ENCODE measurements at places on chromosomes 2 and 18.

DNA sequence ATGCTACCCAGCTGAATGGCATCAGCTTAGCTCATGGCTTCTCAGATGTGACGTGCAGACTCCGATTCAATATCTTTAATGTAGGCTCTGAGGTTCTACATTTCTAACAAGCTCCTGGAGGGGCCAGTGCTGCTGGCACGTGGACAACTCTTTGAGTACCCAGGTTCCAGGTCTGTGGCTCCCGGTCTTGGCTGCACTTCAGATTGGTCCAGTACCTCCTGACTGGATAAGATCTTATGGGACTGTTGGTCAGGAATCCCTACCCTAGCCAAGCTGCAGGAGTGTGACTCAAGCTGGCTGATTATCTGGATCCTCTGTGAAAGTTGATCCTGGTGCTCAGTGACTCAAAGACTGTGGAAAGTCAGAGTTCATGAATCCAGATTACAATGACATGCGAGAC lies 222.1 kb downstream of the ANKRD30B start:
- no peak for DNase-seq

GRCh38 chr2:9004338-9005204 lies 1.1 kb upstream of the MBOAT2 start:
- DNase-seq, result no peak

GRCh38 chr2:148812306-148812705 lies 62.7 kb upstream of the KIF5C start:
- no peak for DNase-seq

GRCh38 chr2:41294331-41294730 lies 753.5 kb upstream of the PKDCC start:
- DNase-seq, result no peak

- DNase-seq, result no peak
These were observed 163.2 kb upstream of the KLF7 start for GRCh38 chr2:207328944-207329386.

DNA sequence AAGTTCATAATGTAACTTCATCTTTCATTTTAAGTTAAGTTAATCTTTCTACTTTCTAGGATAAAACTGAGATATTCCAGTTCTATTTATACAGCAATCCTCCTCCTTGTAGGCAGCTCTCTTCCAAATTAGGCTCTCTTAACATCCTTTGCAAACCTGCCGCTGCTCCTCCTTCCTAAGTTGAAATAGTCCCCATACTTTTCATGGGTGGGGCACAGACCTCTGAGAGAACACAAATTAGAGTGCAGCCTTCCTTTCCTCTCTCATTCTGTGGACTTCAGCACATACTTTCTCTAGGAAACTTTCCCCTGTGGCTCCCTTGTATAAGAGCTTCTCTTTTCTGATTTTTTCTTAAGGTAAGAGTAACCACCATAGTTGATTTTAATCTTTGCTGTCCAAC lies 28.3 kb downstream of the TWSG1 start:
- DNase-seq, result no peak

- no peak for DNase-seq
These were observed 315.4 kb downstream of the CDH7 start for GRCh38 chr18:66066191-66066590.

- peak; percentile 14 for DNase-seq
These were observed 18.0 kb upstream of the FAP start for GRCh38 chr2:162261032-162261945.

DNA sequence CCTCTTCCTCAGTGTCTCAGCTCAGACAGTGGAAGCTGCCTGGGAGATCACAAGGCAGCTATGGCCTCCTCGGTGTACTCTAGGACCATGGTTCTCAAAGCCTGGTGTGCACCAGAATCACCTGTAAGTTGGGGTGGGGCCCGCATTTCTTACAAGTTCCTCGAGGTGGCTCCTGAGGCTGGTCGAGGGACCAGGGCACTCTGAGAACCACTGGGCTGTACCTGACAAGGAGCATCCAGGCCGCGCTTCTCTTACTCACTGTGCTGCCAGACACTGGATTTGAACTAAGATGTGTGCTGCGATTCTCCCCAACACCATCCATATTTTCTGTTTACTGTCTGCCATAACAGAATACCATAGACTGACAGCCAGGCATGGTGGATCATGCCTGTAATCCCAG lies 59.5 kb downstream of the DIPK1C start:
- no peak for DNase-seq

DNA sequence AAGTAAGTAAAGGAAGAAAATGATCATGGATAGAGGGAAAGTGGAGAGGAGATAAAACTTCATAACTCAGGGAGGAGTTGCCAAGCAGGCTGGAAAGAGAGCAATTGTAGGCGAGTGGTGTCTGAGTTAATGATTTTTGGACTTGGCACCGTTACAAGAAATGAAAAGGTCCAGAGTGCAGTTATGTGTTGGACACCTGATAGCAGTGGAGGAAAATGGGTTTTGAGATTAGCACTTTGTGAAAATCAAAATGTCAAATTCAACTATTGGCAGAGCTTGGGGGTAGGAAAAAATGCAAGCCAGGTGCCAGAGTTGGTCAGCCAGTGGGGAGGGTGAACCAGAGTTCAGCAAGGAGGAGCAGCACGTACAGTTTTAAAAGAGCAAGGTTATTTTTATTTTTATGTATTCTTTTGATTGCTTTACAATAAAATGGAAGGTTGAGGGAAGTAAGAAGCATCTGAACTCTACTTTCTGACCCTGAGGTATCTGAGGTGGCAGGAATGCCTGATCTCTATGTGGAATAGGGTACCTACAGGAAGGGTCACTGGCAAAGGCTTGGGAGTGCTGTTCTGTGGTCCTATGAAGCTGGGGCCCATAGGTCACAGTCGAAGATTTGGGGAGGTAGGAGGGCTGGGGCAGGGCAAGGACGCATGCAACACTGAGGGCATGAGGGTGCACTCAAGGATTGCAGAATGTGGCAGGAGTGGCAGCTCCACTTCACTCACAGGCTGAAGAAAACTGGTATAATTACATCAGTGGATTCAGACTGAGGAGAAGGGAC lies 127.5 kb downstream of the CD8B2 start:
- no peak for DNase-seq

DNA sequence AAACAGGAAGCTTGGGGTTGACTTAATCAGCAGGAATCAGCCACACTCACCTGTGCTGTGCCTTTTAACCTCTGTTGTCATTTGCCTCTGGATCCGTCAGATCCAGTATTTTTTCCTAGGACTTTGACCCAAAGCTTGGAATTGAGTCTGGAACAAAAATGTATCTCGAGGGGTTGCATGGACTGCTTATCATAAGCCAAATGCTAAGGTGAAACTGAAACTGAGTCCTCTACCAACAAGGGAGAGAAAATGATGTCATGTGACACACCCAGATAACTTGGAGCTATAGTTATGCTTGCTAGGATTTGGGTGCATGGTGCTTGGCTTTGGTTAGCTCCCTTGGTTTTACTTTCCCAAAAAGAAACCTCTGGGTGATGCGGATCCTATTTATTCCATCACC lies 2158.6 kb upstream of the PIK3C3 start:
- DNase-seq, result no peak

GRCh38 chr2:233912691-233913423 lies 4.3 kb upstream of the TRPM8 start:
- DNase-seq, result no peak

DNA sequence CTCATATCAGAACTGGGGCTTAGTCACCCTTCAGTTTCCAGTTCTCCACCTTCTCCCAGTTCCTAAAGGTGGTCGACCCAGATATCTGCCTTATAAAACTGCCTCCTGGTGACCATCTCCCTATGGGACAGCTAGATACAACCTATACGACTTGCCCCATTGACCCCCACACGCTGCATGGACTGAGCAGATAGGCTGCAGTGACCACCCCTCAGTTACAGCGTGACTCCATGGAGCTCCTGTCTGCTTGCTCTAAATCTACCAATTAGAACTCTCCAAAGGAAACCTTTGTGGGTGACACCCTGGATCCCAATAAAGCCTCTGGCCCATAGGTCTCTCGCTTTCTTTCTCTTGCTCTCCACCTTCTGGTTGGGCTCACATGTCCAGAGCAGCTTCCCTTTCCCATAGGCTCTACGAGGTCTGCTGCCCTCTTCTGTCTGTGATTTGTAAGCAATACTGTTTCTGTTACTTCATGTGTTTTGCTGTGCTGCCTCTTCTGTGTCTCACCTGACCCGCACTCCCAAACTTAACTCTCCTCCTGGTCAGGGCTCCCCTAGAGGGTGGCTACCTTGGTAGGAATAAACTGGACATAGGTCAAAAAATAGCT lies 971.3 kb upstream of the FAM98A start:
- no peak for DNase-seq

DNA sequence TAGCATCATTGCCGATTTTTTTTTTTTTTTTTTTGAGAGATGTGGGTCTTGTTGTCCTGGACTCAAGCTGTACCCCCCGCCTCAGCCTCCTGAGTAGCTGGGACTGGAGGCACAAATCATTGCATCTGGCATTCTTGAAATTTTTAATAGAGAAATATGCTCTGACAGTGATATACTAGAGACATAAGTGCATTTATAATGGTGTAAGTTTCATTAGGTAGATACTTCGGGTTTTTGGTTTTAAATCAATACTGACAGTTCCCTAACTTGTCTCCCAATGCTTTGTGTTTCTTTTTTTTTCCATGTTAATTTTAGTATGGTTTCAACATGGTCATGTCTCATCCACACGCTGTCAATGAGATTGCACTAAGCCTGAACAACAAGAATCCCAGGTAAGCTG lies 138.7 kb downstream of the PRPF40A start:
- DNase-seq, result no peak

DNA sequence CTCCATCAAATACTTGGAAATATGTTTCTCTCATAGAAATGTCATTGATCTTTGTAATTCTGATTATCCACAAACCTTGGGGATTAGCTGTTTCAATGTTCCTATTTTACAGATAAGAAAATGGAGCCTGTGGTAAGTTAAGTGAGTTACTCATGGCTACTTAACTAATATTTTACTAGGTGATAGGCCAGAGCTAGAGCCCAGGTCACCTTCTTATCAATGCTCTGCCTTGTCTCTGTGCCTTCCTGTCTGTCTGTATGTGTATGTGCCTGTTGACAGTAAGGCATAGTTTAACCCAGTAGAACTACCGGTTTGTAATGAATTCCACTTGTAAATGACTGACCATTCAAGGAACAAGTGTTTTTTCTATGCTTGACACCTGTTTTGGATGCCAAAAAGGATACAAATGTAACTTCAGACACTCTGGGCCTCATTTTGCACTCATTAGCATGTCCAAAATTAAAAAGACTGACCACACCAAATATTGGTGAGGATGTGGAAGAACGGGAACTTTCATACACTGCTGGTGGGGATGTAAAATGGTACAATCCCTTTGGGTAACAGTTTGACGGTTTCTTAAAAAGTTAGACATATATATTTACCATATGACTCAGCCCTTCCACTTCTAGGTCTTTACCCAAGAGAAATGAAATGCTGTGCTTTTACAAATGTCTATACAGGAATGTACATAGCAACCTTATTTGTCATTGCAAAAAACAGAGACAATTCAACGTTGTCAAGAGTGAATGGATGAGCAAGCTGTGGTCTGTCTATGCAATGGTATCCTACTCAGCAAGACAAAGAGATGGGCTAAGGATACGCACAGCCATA lies 19.6 kb upstream of the IL1A start:
- no peak for DNase-seq

DNA sequence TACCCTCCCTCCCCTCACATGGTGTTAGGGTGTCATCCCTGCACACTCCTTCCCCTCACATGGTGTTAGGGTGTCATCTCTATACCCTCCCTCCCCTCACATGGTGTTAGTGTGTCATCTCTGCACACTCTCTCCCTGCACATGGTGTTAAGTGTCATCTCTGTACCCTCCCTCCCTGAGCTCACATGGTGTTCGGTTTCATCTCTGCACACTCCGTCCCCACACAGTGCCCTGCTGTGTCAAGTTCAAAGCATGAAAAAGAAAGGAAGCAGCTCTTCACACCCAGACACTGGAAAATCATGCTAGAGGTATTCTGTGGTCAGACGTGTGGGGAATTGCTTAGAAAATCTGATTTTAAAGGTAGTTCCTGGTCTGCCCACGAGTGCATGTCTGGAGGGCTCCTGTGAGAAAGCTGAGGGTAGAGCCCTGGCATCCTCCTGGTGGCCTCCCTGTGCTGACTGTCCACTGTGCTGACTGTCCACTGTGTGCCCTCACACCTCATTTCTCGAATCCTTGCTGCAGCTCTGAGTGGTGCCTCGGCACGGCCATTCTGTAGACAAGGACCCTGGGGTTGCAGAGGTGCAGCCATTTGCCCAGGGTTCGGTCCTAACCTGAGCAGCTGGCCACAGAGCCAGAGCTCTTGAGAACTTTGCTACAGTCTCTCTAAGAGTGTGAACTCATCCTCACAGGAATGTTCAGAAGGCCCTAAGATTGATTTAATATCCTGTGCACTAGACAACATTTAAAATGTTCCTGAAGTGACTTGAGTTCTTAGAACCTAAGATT lies 69.1 kb upstream of the NFATC1 start:
- peak; percentile 22 for DNase-seq

GRCh38 chr2:233419602-233420391 lies 65.5 kb downstream of the DGKD start:
- peak; percentile 70 for DNase-seq

DNA sequence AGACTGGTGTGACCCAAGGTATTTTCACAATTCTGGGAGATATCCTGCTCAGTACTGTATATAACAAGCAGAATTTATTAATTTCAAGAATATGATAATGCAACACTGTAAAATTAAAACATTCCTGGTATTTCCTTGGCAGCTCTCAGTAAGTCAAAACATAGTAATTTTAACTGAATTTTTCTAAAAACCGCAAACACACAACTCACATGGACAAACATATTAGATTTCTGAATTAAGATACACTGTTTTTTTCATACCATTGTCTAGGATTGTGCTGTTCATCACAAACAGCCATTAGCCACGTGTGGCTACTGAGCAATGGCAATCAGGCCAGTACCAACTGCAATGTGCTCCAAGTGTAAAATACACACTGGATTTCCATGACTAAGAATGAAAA lies 29.6 kb downstream of the LPIN2 start:
- DNase-seq, result no peak

- no peak for DNase-seq
These were observed 596.6 kb downstream of the PLCL1 start for GRCh38 chr2:198400999-198401398.

DNA sequence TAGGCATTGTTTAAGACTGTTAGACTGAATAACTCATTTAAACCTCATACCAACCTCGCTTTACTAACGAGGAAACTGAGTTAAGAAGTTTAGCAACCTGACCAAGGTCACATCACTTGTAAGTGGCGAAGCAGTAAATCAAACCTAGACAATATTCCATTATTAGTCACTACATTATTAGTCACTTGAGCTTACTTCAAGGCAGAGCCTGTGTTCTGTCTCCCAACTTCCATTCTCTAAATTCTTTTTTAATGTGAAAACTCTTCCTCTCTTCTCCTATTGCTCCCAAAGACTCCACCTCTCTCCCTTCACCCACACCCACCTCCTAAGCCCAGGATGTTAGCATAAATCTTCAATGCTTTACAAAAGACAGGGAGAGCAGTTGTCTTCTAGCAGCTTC lies 156.5 kb downstream of the ARL6IP6 start:
- no peak for DNase-seq

DNA sequence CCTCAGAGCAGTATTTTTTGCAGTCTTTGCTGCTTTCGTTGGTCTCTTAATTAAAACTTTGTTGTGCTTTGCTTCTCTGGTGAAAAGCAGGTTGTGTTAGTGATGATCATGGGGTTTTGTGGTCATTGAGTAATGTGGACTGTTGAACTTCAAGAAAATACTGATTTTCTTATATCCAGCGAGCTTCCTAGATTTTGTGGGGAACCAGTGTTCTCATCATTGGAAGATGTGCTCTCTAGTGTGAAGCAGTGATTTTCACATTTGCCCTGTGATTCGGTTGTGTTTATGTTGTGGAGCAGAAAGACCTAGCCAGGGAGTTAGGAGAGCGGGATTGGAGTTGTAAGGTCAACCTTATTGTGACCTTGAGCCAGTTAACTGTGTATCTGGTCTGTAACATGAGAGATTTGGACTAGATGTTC lies 12.4 kb downstream of the ASAP2 start:
- no peak for DNase-seq
